Memory B cell (primary cell): ENCODE measurements at places on chromosomes 2 and 18.

DNA sequence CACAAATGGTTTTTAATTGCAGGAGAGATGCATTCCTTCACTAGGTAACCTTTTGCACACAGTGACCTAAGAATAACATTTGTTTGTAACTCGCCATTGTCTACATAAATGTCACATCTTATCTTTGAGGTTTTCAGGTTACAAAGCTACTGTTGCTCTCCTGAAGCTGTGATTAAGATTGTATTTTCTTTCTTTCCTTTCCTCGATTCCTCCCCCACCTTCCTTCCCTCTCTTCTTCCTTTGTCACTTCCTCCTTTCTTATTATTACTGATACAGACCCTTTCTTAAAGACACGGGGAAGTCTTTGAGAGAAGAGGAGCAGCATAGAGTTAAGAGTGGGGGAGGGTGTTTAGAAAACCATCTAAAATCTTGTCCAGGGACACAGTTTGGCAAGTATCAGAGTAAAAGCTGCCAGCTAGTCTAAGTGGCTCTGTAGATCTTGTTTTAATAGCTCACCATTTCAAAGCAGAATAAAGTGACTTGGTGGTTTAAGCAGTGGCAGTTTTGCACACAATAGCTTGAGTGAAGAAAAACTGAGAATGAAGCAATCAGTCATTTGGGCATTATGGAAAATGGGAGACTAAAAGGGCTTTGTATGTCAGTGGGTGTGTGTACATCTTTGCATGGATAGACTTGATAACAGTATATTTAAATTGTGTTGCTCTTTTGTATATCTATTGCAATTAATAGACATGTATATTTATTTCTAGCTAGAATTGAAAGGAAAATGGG, 10.9 kb downstream of the CERS6 start:
- H3K36me3 ChIP-seq = no peaks in the 10 kb centered on the region
- H3K27me3 ChIP-seq = no peaks in the 10 kb centered on the region
- H3K4me1 ChIP-seq = peaks cover 12% of the 10 kb centered on the region
- no peak for DNase-seq
- no peak overlapping the region for H3K4me3 ChIP-seq

DNA sequence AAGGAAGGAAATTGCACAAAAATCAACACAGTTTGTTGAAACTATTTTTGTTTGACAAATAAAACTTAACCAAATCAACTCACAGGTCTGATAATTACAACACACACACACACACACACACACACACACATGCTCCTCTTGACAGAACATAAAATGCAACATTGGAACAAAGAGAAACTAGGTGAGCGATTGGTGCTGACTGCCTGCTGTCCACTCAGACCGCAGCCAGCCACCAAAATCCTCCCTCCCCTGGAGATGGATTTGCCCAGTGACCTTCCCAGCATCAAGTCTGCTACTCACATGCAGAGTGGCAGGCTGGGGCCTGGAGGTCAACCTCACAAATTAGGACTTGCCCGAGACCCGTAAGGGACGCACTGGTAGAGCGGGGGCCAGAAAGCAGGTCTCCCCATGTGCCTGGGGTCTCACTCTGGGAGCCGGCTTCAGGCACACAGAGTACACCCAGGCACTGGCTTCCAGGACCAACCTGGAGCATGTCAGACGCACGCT, 61.4 kb downstream of the DIPK1C start:
- no peaks in the 10 kb centered on the region for H3K4me1 ChIP-seq
- no peaks in the 10 kb centered on the region for H3K36me3 ChIP-seq
- H3K4me3 ChIP-seq = no peak overlapping the region

DNA sequence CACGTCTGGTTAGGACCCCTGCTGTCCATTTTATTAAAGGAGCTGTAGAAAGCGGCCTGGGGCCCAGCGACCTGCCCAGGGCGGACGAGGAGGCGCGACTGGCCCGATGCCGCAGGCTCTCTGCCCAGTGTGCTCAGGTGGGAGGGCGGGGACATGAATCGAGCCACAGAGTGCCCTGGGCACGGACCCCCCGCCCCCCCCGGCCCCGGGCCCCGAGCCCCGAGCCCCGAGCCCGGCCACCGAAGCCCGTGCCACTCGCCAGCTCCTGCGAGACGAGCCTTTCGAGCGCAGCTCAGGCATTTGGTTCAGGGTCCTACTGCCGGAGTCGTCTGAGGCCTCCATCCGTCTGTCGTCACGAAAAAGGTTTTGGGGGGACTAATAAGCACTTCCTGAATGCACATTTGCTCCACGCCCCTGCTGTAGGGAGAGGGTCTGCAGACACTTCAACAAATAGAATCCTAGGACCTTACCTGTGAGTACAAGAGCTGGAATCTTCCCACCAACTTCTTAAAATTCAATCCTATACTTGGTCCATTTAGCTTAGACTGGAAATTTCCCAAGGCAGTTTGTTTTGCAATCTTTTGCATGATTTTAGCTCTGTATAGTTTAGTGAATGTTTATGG, 602 bp upstream of the ADAM17 start:
- peaks cover 36% of the 10 kb centered on the region for H3K4me1 ChIP-seq
- H3K27ac ChIP-seq = peak overlapping the region; percentile 98
- H3K4me3 ChIP-seq = peak overlapping the region; percentile 98

DNA sequence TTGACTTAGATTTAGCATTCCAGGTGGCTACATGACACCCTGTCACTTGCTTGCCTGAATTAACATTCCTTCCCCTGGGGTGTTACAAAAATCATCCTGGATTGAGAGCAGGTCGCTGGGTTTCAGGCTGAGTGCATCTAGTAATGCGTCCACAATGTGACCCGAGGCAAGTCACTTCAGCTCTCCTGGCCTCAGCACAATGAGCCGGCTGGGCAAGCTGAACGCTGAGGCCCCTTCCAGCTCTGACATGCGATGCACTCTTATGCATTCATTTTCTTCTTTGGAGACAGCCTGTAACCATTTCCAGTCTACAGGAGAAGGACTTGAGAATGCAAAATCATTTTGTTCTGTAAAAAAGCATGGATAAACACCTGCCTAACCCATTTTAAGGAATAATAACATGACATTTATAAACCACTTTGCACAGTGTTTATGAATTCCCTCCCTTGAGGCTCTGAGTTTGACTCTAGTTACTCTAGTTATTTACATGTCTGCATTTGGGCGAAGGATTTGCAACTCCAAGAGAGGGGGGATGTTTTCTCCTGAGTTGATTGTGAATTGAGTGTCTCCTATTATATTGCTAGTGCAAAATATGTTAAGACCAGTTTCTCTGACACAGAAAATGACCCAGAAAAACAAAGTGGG, 63.0 kb upstream of the CPO start:
- no peak overlapping the region for H3K4me3 ChIP-seq
- H3K27me3 ChIP-seq = peaks cover 6% of the 10 kb centered on the region
- no peak for DNase-seq

GRCh38 chr2:143953451-143954030, 566.4 kb downstream of the ZEB2 start:
- H3K36me3 ChIP-seq = peaks cover 1% of the 10 kb centered on the region
- H3K27ac ChIP-seq = no peak overlapping the region
- H3K4me3 ChIP-seq = no peak overlapping the region
- no peaks in the 10 kb centered on the region for H3K27me3 ChIP-seq
- DNase-seq = no peak
- no peaks in the 10 kb centered on the region for H3K4me1 ChIP-seq

DNA sequence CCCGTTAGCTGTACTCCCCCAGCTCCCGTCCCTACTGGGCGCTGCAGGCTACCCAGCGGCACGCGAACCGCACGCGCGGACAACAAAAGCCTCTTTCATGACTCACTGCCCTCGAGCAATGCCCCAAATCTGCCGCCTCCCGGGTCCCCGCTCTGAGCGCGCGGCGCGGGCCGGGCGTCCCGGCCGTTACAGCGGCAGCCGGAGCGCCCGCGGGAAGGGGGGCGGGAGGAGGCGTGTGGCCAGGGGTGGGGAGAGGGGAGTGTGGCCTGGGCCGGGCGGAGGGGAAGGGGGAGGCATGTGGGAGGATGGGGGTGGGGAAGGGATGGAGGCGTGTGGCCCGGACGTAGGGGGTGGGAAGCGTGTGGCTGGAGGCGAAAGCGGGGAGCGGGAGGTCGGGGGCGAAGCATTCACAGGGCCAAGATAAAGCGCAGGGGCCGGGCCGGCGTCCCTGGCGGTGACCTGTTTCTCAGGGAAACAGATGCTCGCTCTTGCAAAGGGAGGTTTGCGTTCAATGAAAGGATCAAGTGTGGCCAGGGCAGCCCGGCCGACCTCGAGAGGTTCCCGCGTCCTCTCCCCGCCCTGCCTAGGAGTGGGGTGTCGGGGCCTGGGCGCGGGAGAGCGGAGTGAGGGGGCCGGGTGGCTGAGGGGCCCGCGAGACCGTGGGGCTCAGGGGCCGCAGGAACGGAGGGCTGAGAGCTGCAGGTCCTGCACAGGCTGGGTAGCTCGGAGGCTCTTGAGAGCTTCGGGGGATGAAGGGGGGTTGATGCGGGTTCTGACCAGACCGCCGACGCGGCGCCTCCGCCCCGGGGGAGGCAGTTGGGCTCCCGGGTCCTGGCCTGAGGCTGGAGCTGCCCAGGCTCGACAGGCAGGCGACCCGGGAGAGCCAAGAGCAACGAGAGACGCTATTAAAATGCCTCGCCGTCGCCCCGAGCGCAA, 3.5 kb upstream of the NEUROD1 start:
- peaks cover 1% of the 10 kb centered on the region for H3K36me3 ChIP-seq
- peak overlapping the region; percentile 47 for H3K4me3 ChIP-seq
- H3K4me1 ChIP-seq = peaks cover 29% of the 10 kb centered on the region
- DNase-seq = no peak
- H3K27me3 ChIP-seq = peaks cover 45% of the 10 kb centered on the region

DNA sequence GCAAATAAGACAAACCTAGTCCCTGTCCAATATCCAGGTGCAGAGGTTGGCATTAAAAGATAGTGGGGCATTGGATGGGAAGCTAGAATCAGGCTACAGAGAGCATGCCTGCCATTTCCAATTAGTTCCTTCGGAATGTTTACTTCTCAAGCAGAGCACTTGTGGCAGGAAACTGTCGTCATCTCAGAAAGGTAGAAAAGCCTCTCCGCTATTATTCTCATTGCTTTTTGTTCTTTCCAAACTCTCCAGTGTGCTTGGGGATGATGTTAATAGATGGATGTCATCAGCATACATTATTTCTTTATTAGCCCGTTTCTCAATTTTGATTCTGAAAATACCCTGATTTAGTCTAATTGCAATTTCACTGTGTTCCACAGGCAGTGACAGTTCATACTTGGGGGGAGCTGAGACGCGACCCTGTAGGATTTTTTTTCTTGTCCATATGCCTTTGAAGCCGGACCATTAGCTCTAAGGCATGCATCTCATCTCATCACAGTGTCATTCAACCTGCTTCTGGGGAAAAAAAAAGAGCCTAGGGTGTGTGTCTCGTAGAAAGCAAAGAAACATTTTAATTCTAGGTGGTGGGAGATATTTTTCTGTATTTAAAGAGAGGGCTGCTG, 7.7 kb downstream of the ASB18 start:
- no peaks in the 10 kb centered on the region for H3K36me3 ChIP-seq
- H3K4me1 ChIP-seq = no peaks in the 10 kb centered on the region
- DNase-seq = no peak
- H3K27me3 ChIP-seq = peaks cover 13% of the 10 kb centered on the region
- H3K4me3 ChIP-seq = no peak overlapping the region

DNA sequence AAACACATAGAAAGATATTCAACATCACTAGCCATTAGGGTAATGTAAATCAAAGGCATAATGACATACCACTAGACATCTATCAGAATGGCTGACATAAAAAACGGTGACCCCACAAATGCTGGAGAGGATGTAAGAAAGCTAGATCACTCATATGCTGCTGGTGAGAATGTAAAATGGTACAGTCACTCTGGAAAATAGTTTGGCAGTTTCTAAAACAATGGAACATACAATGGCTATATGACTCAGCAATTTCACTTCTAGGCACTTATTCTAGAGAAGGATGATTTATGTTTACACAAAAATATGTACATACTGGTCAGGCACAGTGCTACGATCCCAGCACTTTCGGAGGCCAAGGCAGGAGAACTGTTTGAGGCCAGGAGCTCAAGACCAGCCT, 87.3 kb downstream of the COLEC12 start:
- H3K4me3 ChIP-seq = no peak overlapping the region
- no peaks in the 10 kb centered on the region for H3K27me3 ChIP-seq
- H3K27ac ChIP-seq = no peak overlapping the region
- H3K4me1 ChIP-seq = no peaks in the 10 kb centered on the region
- no peaks in the 10 kb centered on the region for H3K36me3 ChIP-seq

GRCh38 chr2:21123473-21124393, at the start of gene TDRD15:
TDRD15 (plus strand) TSS chr2:21123968; CDS start chr2:21137468, 13,500 bp downstream.
- no peaks in the 10 kb centered on the region for H3K36me3 ChIP-seq
- H3K4me3 ChIP-seq = no peak within 1 kb of the TSS
- peaks cover 2% of the 10 kb centered on the region for H3K27me3 ChIP-seq

- H3K36me3 ChIP-seq = no peaks in the 10 kb centered on the region
- H3K27me3 ChIP-seq = no peaks in the 10 kb centered on the region
- no peak overlapping the region for H3K27ac ChIP-seq
- no peak for DNase-seq
- H3K4me1 ChIP-seq = no peaks in the 10 kb centered on the region
- H3K4me3 ChIP-seq = no peak overlapping the region
Observed at GRCh38 chr2:115129536-115129935, 687.1 kb downstream of the DPP10 start.
